ENCODE measurements at places on chromosomes 4 and X.

DNA sequence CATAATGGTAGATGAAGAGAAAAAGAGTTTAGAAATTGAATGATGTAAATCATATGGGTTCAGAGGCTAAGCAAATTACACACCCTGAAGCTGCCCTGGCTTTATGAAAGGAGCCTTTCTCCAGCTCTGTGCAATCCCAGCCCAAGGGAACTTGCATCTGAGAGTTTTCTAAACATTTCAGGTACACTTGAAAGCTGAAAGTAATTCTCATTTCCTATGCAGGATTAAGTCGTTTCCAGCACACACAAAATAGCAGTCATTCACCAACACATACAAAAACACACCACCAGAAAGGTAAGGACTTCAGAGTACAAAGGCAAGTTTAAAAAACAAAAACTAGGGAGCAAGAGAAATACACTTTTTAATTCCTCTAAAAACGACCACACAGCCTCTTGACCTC lies 1.7 kb downstream of the PDGFC start:
- no peak for DNase-seq

DNA sequence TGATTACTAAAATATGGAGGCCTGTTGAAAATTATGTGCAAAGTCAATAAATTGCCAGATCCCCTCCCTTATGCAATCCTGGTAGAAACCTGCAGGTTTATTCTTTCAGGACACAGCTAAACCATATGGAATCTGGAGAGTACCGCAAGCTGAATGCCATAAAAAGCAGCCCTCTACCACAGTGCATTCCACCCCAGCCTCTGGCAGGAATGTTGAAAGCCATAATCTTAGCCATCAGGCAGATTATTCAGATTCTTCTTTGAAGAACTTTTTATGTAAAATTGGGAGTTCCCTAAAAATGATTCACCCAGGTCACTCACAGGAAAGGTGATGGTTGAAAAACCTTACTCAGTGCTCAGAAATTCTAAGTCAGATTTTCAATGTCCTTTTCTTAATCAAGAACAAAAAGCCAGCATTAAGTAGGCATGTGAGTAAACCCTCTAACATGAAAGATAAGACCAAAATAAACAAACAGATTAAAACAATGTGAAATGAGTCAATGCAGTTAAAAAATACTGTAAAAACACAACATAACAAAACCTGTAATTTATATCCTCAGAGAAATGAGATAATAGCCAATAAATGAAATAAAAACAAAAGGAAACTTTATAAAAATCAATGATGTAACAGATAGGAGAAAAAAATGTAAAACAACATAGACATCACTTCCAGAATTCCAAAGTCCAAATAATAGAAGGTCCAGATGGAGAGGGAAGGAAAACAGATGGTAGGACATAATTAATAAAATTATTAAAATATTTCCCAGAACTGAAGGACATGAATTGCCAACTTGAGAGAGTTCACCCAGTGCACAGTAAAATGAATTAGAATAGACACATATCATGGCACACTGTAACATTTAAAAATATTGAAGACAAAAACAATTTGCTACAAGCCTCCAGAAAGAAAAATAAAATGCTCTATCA lies 226.9 kb downstream of the FSTL5 start:
- no peak for DNase-seq

DNA sequence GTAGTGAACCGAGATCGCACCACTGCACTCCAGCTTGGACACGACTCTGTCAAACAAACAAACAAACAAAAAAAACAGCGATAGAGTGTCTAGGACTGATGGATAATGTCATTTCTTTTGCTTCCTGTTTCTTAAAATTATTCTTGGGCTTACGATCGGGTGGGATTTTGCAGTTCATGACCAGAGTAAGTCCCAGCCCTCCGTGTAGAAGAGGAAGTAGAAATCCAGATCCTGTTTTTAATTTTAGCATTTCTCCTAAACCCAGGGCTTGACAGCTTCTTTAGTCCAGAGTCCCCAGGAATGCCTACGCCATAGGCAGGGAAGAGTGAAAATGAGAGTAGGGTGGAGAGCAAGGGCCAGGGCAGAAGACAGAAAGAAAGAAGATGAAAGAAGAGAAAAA lies 94.3 kb downstream of the HPRT1 start:
- no peak for DNase-seq

- no peak for DNase-seq
These were observed 11.7 kb downstream of the MFAP3L start for GRCh38 chr4:170014359-170015011.

DNA sequence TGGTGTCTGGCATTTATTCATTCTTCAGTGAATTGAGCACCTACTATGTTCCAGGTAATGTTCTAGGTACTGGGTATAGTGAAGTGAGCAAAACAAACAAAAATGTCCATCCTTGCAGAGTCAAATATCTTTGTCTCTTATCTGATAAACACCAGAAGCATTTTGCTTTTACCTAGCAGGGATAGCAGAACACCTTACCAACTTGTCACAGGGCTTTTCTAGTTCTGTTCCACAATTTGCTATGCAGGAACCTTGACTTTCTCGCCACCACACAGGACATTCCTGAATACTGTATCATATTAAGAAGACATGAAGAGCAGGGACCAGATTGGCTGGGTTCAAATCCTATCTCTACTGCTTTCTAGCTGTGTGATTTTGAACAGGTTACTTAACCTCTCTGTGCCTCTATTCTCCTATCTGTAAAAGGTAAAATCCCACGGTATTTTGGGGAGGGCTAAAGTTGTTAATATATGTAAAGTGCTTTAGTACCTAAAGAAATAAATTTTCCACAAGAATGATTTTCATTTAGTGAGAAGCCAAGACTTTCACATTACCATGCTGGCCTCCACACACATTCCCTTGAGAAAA lies 214.5 kb upstream of the S100G start:
- DNase-seq: no peak

GRCh38 chrX:84078991-84079390 lies 109.0 kb downstream of the RPS6KA6 start:
- no peak for DNase-seq

Measured in activated T-helper 2 cell treated with anti-CD3 and anti-CD28 coated beads, Interferon-gamma antibody, Interleukin-2, Interleukin-4, amounts not matched to agents 10 μg/mL and 5 μg/mL and 100 μg/mL, durations not matched to agents 14 hours and 24 hours and 36 hours (primary cell).